Activated T-cell treated with anti-CD3 and anti-CD28 coated beads, Interleukin-2, amount 50 U/mL, for 48 hours (primary cell): ENCODE measurements at places on chromosomes 3 and 15.

DNA sequence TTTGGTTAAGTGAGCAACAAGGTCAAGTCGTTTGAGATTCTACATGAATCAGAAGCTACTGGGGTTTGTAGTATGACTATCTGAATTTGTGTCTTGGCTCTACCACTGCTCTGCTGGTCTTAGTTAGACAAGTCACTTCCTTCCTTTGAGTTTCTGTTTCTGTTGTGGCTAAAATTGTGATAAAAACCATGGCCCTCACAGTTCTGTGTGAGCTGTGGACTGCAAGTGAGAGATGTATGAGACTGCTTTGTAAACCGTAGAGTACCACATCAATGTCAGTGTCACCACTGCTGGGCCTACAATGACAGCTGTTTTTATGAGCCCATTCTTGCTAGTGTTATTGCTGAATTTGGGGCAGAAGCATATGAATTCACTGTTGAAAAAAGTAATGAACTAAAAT is 32.7 kb downstream of the RARB start:
- DNase-seq = no peak

GRCh38 chr15:92462424-92463125 is 68.9 kb downstream of the ST8SIA2 start:
- no peak for DNase-seq

DNA sequence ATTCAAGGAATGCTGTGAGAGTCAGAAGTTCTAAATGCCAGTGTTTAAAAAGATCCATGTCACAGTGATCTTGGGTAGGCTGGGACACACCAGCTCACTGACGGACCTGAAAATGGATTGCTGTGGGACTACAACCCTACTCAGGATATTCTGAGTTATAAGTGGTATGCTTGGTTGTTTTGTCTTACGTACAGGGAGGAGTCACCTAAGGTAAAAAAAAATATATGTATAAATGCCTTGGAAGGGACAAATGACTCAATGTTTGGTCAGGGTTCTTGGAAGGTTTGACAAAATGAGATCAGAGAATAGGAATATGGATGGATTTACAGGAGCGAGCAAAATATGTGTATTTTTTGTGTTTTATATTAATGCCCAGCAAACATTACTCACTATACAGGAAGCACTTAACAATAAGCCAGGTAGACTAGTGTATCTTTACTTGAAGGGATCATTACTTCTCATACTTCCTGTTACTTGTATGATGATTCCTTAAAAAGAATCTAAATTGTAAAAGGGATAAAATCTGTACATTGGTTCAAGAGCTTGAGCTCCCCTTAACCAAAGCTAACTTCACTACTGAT is 767.3 kb downstream of the GBE1 start:
- DNase-seq = no peak

- no peak for DNase-seq
Measured at GRCh38 chr3:47113669-47114365, 50.1 kb downstream of the SETD2 start.

DNA sequence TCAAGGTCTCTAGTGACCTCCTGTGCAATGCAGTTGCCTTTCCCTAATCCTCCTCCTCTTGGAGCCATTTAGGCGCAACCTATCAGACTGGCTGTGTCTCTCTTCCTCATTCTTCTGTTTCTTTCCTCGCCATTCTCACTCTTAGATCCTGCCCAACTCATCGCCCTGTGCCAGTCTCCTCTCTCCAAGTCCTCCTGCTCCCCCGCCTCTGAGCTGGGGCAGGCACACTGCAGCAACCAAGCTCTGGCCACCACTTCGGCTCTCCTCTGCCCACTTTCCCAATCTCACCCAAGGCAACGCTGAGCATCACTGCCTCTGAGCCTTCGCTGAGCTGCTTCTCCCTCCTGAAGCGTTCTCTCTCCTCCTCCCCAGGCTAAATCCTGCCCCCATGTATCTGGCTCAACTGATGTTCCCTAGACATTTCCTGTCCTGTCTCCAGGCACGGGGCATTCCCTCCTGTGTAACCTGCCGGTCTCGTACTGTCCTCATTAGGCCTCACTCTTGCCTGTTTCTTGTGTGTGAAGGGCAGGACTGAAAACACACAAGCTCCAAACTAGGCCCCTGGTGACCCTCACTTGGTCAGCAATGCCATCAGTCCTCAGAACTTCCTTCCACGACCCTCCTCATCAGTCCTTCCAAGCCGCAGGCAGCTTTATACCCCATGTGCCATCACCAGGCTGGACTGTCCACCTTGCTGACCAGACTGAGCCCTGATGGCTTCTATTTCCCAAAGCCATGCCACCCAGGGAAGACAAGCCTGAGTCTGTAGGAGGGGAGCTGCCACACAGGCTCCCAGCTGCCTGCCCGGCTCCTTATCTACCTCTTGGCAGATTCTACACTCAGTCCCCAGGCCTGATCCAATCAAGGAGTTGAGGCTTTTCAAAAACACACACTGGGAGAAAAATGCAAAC is 85.6 kb downstream of the SEC22A start:
- DNase-seq = no peak

- no peak for DNase-seq
Measured at GRCh38 chr15:98000249-98001203, 40.0 kb downstream of the ARRDC4 start.

- no peak for DNase-seq
Measured at GRCh38 chr3:10376353-10376752, 55.4 kb upstream of the SEC13 start.

DNA sequence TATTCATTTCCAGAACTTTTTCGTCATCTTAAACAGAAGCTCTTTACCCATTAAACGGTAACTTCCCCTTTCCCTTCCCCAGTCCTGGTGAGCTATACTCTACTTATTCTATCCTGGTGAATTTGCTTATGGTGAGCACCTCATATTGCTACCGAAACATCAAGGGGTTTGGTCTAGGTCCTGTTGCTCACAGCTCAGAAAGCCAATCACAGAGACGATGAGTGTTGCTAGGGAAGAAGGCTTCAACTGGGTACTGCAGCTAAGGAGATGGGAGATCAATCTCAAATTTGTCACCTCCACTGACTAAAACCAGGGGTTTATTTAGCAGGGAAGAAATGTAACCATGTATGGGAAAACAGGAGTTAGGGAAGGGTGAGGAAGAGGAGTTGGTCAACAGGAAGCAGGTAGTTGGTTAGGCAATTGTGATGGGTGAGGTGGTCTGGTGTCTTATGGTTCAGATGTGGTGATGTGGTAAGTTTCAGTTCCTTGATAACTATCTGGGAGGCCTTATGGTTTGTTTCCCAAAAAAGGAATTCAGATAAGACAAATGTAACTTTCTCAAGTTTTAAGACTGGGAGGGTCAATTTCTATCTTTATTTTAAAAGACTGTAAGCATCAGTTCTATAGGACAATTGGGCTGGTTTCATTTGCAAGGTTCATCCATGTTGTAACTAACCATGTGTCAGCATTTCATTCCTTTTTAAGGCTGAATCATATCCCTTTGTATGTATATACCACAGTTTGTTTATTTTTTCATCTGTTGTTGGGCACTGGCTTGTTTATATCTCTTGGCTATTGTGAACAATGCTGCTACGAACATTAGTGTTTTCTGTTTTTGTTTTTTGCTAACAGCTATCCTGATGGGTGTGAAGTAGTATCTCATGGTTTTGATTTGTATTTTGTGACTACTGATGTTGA is 24.3 kb downstream of the ARHGAP11B start:
- no peak for DNase-seq

DNA sequence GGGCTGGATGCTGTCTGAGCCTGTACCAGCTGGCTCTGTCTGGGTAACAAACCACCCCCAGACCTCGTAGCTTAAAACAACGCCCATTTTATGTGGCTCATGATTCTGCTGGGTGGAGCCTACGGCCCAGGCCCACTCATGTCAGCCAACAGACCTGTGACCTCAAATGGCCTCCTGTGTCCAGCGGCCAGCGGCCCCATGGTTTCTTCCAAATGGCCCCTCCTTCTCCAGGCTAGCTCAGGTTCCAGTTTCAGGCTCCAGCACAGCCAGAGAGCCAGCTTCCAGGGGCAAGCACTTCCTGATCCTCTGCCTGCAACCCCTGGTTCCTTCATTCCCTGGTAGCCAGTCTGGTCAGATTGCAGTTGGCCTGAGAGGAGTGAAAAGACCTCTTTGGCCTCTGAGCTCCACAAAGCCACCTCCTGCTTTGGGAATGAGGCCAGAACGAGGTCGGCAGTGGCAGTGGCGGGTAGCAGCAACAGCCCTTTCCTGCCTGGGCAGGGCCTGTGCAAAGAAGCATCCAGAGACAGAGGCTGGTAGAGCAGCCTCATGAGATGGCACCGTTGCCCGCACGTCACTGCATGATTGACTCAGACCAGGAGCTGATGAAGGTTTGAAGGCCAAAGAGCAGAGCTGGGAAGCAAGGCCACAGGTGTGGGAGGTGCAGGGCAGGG is 21.0 kb upstream of the PLXNA1 start:
- DNase-seq = no peak

- no peak for DNase-seq
Measured at GRCh38 chr15:63858881-63859280, 25.1 kb upstream of the HERC1 start.

DNA sequence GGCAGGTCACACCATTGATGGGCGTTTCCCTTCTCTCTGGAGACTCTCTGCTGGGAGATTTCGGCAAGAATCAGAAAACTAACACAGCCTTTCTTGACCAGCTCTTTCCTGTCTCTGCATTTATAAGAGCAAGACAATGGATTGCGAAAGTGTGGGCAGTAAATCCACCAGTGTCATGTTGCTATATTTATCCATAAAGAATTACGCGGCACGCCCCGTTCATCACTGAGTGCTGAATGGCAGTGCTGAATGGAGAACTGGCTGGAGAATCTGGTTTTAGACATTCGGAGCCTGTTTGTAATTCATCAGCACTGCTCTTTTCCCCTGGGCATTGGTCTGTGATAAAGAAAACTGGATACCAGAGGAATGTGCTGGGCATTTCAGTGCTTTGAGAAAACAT is 2.0 kb upstream of the CEMIP start:
- DNase-seq = no peak

DNA sequence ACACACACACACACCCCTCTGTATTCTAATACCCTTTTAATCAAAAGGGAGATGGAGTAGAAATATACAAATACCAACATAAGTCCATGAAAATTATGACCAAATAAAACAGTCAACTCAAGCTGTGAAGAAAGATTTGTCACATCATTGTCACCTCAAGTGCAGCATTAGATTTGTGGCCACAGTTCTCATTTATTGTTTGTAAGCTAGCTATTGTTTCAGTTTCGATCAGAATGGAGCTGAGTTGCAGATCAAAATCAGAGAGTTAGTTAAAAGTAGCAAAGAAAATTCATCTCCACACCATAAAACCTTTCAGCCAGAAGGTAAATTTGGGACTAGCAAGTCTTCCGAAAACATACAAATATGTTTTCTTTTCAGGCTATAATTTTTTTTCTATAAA is 267.7 kb upstream of the LMCD1 start:
- DNase-seq = no peak

- no peak for DNase-seq
Measured at GRCh38 chr15:98196371-98196770, 235.9 kb downstream of the ARRDC4 start.

- no peak for DNase-seq
Measured at GRCh38 chr15:72999586-72999985, 52.7 kb upstream of the NEO1 start.

DNA sequence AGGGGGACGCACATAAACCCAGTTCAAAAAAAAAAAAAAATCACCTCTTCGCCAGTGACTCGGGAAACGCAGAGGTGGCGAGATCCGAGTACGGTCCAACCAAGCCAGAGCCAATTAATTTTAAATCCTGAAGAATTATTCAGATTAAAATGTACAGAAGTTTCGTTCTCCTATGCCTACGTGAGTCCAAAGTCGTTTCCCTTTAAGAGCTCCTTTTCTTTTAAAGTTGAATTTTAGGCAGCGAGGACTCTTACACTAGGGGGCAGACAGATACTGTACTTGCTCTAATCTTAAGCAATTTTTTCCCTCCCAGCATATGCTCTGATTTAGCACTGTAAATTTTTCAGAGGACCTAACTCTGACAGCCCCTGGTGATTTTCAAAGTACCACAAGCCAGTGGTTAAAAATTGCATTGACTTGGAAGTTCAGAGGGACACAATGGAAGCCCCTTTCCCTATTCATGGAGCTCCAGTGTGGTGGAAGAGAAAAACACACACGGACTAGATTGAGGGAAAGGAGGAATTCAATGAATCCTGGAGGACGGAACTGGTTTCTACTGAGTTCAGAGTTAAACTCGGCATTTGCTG is 3.3 kb upstream of the NR2F2 start:
- no peak for DNase-seq

GRCh38 chr15:78642331-78642730 is 1.3 kb upstream of the CHRNB4 start:
- DNase-seq = no peak

DNA sequence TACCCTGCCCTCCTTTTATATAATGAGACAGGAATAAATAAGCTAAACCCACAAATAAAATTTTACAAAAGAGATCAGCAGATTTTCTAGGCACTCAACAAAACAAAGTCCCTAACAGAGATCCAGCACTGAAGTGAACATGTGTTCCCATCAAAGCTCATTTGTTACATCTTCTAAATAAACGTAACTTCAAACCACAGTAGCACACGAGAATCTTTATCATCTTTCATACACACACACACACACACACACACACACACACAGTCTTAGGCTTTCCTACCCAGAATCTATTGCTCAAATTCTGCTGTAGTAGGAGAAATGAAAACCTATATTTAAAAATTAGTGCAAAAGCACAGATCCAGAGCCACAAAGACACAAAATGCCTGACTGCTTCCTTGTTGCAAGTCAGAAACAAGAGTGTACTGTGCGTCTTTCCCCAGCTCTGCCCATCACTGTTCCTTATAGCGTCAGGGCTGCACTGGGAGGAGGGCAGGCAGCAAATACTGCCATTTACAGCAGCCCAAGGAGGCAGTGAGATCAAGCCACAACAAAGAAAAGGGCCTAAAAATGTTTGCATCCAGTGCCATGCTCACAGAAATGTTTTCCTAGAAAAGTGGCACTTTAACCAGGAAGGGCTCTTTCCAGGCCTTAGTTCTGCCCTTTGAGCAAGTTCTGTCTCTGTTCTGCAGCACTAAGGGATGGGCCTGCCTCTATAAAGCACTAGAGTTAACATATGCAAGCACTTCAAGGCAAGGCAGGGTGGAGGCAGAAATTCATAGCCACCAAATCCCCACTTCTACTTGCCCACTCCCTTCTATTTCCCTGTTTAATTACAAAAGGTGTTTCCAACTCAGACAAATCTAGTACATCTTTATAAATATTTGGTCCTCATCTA is 6.0 kb downstream of the IP6K1 start:
- DNase-seq = no peak

- no peak for DNase-seq
Measured at GRCh38 chr3:147119989-147120388, 286.4 kb downstream of the ZIC4 start.

- DNase-seq = no peak
Measured at GRCh38 chr15:26970712-26971210, at the start of gene GABRG3. GABRG3 (plus strand) TSS chr15:26971181.

- no peak for DNase-seq
Measured at GRCh38 chr3:78736863-78737262, 1030.9 kb downstream of the ROBO1 start.

DNA sequence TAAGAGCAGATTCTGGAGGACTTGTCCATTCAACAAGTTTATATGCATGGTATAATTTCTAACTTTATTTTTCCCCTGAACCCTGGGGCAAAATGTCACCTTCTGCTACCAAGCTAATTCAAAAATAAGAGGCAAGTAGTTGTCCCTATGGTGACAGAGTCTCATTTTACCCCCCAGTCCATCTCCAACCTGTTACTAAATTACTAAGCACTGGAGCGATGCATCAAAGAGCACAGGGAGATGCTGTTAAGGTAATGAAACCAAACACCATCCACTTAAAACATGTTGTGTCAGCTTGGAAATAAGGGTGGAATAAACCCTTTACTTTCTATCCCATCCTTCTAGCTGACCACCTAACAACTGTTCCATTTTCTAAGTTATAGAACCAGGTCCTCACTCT is 417.4 kb upstream of the ATP11B start:
- DNase-seq = no peak
